Left ventricle myocardium inferior (tissue), 1 donor: ENCODE measurements at places on chromosomes 1 and 21. TPM values are rescaled to one million over a fixed set of nuclear protein-coding genes. Genes with fewer than 3 reads are reported as not detected.

- DNase-seq: no peak
These were observed 11.3 kb downstream of the HIVEP3 start for GRCh38 chr1:41907446-41907845.

The USP24 gene
- total RNA-seq: 39.5 TPM

- no peak for DNase-seq
These were observed 55.4 kb upstream of the JUN start for GRCh38 chr1:58839147-58839795.

- no peak for DNase-seq
These were observed 75.4 kb downstream of the UBE4B start for GRCh38 chr1:10108134-10108663.

DNA sequence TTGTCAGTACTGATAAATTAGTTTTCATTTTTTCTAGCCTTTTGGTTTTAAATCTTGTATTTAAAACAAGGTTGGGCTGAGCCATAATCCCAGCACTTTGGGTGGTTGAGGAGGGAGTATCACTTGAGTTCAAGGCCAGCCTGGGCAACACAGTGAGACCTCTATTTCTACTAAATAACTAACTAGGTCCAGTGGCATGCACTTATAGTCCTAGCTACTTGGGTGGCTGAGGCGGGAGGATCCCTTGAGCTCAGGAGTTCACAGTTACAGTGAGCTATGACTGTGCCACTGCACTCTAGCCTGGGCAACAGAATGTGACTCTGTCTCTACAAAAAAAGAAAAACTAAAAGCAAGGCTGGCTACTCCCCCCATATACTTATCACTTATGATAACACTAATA is 21.5 kb upstream of the TTC39A start:
- no peak for DNase-seq

The TNFRSF1B gene
- total RNA-seq: 16.2 TPM

GRCh38 chr1:53486395-53487026 is 27.3 kb downstream of the DMRTB1 start:
- DNase-seq: no peak

DNA sequence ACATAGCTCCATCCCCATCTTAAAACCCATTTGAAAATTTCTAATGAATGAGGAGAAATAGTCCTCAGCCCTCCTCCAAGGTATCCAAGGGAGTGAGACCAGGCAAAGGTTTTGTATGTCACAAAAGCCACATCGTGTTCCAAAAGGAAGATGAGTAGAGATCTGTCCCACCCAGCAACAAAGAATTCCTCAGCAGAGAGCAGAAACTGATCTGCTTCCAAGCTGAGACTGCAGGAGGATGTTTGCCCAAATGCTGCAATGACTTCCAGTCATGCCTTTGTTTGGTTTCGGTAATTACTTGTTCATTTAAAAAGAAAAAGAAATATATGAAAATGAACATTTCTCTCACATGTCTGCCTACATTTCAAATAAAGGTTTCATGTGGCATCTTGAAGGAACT is 186.9 kb downstream of the SETD4 start:
- DNase-seq: no peak

The FMOD gene
- 11.2 TPM for total RNA-seq

DNA sequence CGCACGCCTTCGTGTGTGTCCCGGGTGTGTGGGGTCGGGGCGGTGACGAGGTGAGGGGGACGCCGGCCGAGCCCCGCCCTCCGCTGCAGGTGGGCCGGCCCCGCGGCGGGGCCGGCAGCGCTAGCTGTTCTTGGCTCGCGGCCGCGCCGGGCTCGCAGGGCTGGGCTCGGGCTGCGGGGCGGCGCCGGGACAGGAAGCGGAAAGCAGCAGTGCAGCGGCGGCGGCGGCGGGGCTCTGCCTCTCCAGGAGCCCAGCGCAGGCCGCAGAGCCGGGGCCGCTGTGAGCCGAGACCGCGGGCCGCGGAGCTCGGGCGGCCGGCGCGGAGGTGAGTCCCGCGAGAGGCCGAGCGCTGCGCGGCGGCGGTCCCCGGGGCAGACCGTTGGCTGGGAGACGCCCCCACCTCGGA is at the start of gene VANGL1:
VANGL1 (plus strand) TSS at position 209 of the 406 bp plus-strand sequence. CDS start 9,444 bp downstream, outside the sequence.
- peak; percentile 79 for DNase-seq
